GOT3 (cell line): ENCODE measurements at places on chromosomes 5 and 9.

DNA sequence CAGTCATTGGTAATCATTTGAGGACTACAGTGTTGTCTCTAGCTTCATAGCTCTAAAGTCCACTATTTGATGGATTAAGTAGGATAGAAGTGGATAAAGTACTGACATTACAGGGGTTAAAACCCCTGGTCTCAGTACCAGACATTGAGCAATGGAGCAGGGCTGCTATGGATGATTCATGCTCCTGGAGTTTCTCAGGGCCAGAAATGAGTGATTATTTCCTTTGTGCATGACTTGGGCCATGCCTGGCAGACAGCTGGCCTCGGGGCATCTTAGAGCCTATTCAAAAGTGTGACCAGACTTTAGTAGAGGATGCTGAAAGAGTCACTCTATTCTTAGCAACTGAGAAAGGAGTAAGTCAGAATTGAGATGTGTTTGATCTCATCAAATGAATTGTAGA, 350.7 kb upstream of the TLE4 start:
- DNase-seq: no peak

GRCh38 chr5:150489360-150490295, 18.3 kb upstream of the NDST1 start:
- DNase-seq: no peak

DNA sequence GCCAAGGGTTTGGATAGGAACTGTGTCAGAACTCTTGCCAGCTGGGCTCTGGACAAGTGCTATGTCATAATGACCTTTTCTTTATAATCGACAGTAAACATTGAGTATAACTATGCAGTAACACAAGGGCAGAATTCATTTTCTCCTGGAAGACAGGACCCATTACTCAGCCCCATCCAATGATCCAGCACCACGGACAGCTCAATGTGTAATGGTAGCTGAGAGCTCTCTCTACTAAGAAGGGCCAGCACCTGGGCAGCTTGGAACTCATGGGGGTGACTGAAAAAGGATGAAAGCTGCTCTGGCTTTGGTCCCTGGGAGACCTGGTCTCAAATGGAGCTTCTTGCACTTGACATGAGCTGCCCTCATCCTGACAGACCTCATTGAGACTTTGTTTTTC, 347.8 kb downstream of the TRIM32 start:
- DNase-seq: no peak

DNA sequence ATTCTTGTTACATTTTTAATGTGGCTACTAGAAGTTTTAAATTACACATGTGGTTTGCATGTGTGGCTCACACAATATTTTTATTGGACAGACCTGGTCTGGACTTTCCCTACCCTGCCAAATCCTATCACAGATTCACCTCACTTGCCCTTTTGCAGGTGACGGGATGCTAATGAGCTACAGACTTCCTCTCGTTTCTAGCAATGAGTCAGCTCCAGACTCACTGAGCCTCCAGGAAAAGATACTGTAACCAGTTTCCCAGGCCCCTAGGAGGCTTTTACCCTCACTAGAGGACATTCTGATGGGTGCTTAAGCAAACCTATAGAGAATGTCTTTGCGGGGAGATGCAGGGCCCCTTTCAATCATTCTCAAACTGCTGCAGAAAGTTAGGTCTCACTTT, 135.4 kb downstream of the WDR41 start:
- no peak for DNase-seq

- no peak for DNase-seq
Observed at GRCh38 chr5:143671674-143672569, 140.0 kb upstream of the HMHB1 start.

GRCh38 chr9:124810663-124811355, 33.9 kb downstream of the OLFML2A start:
- no peak for DNase-seq

- DNase-seq: no peak
Observed at GRCh38 chr9:13841746-13842462, 472.0 kb downstream of the NFIB start.

DNA sequence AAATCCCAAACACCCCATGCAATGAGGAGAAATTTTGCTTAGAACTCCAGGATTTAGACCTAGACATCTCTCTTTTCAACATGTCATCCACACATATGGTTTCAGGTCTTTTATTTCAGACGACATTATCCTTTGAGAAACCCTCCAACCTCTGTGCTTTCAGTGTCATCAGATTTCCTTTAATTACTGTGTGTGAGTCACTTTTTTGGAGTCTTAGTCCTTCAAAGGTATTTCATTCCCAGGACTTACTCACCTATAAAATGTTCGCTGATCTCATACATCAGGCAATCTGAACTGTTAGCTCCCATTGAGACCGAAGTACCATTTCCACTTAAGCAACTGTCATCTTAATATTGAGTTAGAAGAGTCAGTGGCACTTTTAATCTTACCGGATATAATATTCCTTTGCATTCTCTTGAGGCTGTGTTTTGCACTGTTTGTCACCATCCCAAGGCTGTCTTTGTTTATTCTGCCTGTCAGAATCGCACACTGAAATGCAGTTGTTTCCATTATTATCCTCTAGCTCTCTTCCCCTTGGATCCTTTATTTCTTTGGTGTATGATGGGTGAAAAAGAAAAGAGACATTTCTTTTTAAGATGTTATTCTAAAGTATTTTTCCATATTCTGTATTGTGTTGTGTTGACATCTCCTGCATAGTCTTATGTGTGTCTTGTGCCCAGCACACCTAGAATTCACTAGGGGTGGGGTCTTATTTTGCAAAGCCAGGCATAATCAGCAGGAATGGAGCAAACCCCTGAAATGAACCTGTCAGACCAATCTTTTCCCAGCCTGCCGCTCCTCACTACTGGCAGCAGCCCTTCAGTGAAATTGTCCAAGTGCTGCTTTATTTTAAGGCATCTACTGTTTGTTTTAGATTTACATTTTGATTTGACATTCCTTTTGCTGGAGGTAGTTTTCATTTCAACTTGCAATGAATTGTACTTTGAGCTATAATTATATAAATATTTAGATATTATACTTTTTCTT, 155.4 kb downstream of the PAM start:
- no peak for DNase-seq

DNA sequence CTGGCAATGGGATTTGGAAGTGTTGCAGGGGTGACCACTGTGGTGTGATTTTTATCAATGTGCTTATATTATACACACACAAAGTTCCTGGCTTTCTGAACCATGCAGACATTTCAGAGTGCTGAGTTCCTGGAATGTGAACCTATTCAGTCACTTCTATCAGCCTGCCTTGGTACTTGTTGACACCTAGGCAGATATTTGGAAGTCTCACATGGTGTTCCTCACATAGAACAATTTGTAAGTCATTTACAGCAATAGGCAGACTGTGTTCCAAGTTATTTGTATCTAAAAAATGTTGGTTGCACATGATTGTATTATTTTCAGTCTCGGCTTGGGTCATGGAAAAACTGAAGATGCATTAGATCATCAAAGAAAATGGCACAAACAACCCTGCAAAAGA, 182.2 kb downstream of the SREK1 start:
- no peak for DNase-seq

GRCh38 chr5:173592050-173592669, 24.3 kb downstream of the BOD1 start:
- DNase-seq: no peak

- no peak for DNase-seq
Observed at GRCh38 chr5:142512043-142513042, 173.5 kb downstream of the FGF1 start.

DNA sequence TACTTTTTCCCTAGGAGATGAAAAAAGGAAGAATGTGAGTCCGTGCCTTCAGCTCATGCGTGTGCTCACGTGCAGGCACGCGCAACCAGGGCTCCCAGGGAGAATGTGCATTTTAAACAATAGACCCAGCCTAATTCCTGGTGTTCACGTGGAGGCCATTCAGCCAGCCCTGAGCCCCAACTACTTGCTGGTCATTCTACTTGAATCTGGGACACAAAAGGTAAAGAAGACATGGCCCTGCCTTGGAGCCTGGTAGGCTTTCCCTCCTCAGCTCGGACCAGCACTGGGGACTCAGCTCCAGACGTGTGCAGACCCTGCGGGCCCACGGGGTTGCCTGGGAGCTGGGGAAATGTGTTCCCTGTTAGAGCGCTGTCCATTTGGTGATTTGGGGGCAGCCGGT, 125.5 kb downstream of the MVB12B start:
- no peak for DNase-seq

DNA sequence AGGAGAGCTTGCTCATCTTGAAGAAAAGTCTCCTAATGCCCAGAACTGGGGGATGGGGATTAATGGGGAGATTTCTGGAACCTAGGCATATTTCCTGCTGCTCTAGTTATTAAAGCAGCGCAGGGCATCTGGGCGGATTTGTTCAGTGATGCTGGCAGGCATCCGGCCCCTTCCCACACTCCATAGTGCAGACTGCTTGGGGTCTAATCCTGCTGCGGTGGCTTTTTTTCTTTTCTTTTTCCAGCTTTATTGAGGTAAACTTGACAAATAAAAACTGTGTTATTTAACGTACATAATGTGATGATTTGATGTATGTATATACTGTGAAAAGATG, 30.7 kb downstream of the PPARGC1B start:
- DNase-seq: no peak

DNA sequence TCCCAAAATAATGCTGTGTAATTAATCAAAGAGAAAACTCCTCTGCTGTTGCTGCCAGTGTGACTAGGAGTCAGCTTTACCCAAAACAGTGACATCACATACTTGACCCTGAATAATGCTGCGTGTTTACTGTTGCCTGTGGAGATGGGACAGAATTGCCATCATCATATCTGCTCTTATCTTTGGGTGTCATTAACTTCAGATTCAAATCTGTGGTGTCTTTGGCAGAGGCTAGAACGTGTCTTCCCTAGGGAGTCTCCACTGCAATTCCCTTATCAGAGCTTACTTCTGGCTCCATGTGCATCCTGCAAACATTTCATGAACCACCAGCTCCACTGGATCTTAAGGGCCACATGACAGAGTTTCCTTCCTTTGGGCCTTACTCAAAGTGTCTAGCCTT, 88.9 kb upstream of the MRPS30 start:
- no peak for DNase-seq

GRCh38 chr9:95556521-95556920, 39.8 kb upstream of the PTCH1 start:
- DNase-seq: no peak

GRCh38 chr5:6718718-6719117, 5.5 kb downstream of the TENT4A start:
- DNase-seq: no peak

DNA sequence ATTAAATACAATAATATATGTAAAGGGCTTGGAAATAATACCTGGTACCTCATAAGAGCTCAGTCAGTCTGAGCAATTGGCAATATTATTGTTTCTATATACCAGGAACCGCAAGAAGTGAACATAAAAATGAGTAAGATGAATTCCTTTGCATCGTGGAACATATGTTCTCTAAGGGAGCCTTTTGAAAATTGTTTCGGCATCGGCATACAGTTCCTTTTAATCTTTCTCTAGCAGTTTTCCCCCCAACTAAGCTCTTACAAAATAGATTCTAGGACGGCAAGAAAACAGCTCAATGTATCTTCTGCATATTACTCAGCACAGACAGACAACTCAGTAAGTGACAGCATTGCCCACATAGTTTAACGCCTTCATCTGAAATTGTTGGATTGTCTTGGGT, 426.6 kb upstream of the WWC1 start:
- DNase-seq: no peak

GRCh38 chr5:135392256-135392655, 6.8 kb downstream of the MACROH2A1 start:
- DNase-seq: no peak

DNA sequence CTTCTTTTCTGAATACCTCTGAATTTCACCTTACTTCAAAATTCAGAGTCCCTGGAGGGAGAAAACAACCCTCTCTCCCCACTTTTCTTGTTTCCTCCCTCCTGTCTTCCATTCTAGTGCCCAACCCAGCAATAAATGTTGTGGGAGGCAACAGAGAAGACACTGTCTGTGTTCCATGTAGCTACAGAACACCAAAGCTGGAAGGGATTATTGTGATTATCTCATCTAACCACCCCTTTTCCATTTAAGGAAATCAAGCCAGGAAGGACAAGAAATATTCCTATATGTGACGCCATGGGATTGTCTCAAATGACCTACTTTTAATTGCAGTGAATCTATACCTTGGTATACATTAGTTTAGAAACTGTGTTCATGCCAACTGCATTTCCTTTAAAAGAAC, 476.6 kb upstream of the TNC start:
- DNase-seq: no peak

- no peak for DNase-seq
Observed at GRCh38 chr9:103245369-103245768, 250.2 kb downstream of the CYLC2 start.

DNA sequence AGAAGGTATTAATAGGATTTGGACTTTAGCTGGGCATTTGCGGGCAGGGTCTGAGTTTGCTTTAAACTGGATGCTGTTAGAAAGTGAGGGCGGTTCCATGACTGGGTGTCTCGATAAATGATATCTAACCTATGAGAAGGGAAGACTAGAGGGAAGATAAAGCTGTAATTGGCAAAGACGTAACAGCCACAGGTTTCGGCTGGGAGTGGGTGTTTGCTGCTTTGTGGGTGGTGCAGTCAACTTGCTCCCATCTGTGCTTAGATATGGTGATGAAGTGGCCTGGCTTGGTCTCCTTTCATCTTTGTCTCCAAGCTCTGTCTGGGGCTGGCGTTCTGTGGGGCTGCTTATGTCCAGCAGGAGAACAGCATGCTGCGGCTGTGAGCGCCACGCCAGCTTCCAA, 23.3 kb downstream of the OR2V1 start:
- DNase-seq: no peak
